ENCODE measurements at places on chromosomes 5 and 9. TPM values are rescaled to one million over a fixed set of nuclear protein-coding genes. Genes with fewer than 3 reads are reported as not detected.

DNA sequence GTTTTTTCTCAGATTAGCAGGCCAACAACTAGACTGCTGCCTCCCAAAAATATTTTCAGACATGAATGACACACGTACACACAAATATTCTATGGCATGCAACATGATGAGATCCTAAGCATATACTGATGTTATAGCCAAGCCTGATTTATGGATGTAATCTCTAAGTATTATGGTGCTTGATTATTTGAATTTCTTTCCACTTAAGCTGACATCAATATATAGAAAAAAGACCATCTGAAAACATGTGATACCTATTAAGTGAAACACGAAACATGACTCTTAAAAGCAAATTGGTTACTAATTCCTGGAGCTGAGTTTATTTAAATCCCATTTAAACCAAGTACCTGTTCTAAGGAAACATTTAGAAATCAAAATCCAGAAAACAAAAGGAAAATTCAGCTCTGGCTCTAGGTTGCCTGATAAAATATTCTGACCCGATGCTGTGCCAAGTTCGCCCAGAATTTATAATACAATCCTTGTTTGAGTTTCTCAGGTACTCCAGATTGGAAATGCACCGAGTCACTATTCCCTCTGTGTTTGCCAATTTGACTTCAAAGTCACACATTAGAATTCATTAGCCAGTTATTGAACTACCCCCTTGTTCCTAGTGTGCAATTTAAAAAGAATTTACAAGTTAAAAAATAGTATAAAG is 548.6 kb downstream of the CSNK1G3 start:
- DNase-seq: no peak

- DNase-seq: no peak
These were observed 86.1 kb downstream of the SH3TC2 start for GRCh38 chr5:148976569-148977381.

GRCh38 chr5:168340487-168340886 is 49.0 kb downstream of the WWC1 start:
- DNase-seq: no peak

GRCh38 chr9:36389590-36389989 is 10.5 kb downstream of the RNF38 start:
- DNase-seq: no peak

DNA sequence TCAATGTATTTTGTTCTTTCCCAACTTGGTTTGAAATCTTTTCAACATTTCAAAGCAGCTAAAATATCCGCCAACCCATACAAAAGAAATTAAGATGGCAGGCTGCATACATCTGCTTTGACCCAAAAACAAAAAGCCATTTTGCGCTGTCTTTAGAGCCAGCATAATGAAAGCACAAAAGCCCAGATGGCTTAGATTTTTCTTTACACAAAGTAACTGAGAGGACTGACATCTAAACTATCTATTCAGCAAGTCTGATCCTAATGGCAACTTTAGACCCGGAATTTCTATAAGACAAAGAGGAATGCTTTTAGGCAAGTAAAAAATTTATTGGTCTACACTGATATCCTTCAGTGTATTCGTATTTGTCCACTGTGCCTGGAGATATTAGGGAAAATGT is 86.3 kb downstream of the MYO10 start:
- no peak for DNase-seq

- DNase-seq: no peak
These were observed 204.5 kb downstream of the DENND1A start for GRCh38 chr9:123725389-123725788.

GRCh38 chr5:40502736-40503135 is 177.0 kb upstream of the PTGER4 start:
- no peak for DNase-seq

GRCh38 chr5:45262061-45262590 is 434.1 kb downstream of the HCN1 start:
- DNase-seq: no peak

DNA sequence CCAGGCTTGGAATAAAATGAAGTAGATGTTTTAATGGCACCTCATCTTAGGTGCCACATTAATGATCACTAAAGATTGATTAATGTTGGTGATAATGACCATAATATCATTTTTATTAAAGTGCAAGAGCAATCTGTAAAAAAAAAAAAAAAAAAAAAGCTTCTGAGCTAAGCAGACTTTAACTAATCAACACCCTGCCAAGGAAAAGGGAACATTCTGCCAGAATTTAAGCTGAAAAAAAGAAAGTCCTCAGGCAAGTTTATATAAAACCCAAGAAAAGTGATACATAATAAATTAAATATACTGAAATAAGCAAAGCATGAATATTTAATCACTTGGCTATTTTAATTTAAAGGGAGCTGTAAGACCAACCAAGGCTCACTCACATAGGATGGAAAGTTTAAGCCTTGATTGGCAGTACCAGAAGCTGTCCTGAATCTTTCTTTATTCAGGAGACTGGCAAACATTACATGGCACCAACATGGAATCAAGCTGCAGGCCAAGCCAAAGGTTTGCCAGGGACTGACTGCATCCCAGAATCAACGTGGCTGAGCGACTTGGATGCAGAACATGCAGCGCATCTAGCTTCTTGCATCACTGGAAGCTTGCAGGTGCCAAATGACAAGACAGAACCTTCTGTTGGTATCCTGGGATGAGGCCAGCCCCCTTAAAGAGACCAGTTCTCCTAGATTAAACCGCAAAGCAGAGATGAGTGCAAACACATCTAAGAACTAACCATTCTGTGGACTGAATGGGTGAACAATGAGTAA is 413.6 kb downstream of the ENC1 start:
- no peak for DNase-seq

DNA sequence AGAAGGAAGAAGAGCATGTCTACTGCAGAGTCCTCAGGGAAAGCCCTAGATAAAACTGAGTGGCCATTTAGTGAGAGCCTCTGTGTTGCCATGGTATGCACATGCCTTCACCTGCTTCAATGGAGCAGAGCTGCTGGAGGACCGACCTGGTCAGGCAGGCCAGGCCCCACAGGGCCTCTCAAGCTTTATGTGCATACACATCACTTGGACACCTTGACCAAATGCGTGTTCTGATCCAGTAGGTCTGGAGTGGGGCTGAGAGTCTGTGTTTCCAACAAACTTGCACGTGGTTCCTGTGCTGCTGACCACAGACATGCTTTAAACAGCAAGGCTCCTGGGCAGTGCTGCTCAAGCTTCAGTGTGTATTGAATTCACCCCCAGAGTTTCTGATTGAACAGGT is 51.4 kb upstream of the SLC2A8 start:
- no peak for DNase-seq

- DNase-seq: no peak
These were observed 118.0 kb upstream of the ICE1 start for GRCh38 chr5:5304361-5305020.

GRCh38 chr5:5738797-5739489 is 316.5 kb downstream of the ICE1 start:
- no peak for DNase-seq

- DNase-seq: no peak
These were observed 15.1 kb downstream of the FGF1 start for GRCh38 chr5:142670804-142671203.

DNA sequence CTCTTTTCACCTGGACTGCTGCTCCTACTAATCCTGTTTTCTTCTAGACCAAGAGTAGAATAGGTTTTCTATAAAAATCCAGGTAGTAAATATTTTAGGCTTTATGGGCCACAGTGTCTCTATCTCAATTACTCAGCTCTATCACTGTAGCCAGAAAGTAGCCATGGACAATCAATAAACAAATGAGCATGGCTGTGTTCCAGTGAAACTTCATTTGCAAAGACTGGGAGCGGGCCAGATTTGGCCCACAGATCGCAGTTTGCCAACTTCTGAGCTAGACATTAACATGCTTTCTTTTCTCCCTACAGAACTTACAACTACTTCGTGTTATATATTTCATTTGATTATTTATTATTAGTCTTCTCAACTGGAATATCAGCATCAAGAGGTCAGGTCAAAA is 30.2 kb downstream of the BRINP1 start:
- no peak for DNase-seq

The IFNA21 gene
- not detected for polyA plus RNA-seq

The CDC23 gene
- polyA plus RNA-seq: 62.2 TPM

The LCP2 gene
- polyA plus RNA-seq: 7.0 TPM

The C9orf153 gene
- 0.31 TPM for polyA plus RNA-seq

The LECT2 gene
- 2.0 TPM for polyA plus RNA-seq

The TMEFF1 gene
- 2.6 TPM for polyA plus RNA-seq

The INSL4 gene
- not detected for polyA plus RNA-seq

The FBXO38 gene
- 58.6 TPM for polyA plus RNA-seq

The SNCB gene
- polyA plus RNA-seq: 0.21 TPM

Measured in left lung (tissue), 14 donors.